T-helper 2 cell (primary cell): ENCODE measurements at places on chromosomes 1 and 21.

DNA sequence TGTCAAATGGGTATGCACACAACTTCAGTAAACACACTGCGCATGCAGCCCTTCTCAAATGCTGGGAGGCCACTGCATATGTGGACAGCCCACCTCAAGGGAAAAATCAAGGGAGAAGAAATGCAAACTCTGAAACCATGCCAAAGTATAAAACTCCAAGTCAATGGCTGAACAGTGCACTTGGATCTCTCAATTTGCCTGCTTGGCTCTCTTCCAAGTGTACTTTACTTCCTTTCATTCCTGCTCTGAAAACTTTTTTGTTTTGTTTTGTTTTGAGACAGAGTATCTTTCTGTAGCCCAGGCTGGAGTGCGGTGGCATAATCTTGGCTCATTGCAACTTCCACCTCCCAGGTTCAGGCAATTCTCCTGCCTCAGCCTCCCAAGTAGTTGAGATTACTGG, 18.8 kb upstream of the COP1 start:
- DNase-seq: no peak

GRCh38 chr1:223179786-223180185, 36.7 kb upstream of the TLR5 start:
- no peak for DNase-seq

DNA sequence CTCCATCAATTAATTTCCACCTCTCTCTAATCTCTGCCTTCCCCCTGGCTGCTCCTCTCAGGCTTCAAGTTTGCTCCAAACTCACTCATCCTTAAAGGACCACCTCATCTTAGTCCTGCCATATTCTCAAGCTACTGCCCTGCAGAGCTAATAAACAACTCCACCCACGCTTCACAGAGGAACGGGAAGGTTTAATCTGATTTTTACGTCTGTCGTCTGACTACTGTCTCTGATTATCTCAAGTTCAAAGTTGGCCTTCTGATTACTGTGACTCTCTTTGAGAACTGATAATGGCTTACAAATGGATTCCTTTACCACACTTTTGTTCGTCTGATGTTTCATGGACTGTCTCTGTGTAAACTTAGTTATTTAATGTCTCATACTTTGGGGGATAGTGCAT, 7.6 kb upstream of the CPT2 start:
- no peak for DNase-seq

DNA sequence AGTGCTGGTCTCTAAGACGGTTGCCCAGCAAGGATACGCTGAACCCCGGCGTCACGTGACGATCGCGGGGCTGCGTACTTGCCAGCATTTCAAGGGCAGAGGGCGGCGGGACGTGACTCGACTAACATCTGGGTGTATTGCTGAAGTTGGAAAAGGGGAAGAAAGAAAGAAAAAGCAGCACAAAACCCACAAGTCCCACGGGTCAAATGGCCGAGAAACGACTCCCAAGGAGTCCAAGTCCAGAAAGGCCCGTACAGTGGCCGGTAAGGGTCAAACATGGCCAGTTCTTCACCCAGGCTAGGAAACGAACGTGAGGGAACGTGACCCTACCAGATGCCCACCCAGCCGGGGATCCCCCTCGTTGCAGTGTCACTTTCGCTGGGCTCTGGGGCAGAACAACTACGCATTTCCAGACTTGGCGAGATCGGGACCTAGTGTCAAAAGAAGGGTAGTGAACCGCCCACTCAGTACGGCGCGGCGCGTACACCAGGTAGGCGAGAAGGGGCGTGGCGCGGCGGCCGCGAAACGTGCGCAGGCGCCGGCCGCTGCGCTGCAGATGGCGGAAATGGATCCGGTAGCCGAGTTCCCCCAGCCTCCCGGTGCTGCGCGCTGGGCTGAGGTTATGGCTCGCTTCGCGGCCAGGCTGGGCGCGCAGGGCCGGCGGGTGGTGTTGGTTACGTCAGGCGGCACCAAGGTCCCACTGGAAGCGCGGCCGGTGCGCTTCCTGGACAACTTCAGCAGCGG, at the start of the genes PPCS and ZMYND12:
Gene PPCS, plus strand, starts transcription at position 534 of the 744 bp plus-strand sequence. Its CDS starts 23 bp downstream, at position 557.
Gene ZMYND12, minus strand, starts transcription at position 13 of the 744 bp plus-strand sequence. CDS start 25 bp downstream, outside the sequence.
- DNase-seq: peak; percentile 86

DNA sequence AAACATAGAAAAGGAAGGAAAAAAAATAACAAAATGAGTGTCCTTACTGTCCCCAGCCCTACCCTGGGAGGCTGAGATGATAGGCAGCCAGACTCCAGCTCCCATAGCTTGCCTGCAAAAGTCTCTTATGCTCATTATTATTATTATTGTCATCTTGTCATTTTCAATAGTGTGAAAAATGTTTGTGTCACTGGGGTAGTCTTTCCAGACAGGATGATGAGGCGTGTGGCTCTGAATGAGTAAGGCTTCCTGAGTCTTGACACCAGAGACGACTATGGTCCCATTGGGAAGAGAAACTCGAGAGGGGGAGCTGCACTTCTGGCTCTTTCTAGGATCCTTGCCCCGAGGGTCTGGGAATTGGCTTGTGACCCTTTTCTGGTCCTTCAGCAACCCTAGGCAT, 1.1 kb upstream of the CYB561D1 start:
- no peak for DNase-seq

GRCh38 chr21:43208561-43209332, 39.9 kb downstream of the CRYAA start:
- DNase-seq: no peak

DNA sequence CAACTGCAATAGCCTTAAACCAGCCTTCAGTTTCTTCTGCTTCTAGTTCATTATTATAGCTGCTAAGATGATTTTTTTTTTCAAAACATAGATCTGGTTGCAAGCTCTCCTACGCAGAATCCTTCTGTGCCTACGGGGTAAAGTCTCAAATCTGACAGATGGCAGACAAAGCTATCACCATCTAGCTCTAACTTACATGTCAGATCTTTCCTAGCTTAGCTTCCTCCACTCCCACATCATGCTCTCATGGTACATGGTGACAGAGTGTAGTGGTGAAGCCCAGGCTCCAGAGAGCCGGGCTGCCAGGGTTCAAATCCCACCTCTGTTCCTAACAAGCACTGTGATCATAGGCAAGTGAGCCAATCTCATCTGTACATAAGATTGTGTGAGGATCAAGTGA, 24.2 kb upstream of the GUCA2B start:
- no peak for DNase-seq

- DNase-seq: no peak
Measured at GRCh38 chr1:242877229-242877628, 352.7 kb upstream of the PLD5 start.

- DNase-seq: no peak
Measured at GRCh38 chr1:98677288-98677687, 15.8 kb downstream of the SNX7 start.

GRCh38 chr1:206469411-206469932, 804 bp upstream of the IKBKE start:
- DNase-seq: peak; percentile 38
